ENCODE measurements at places on chromosomes 16 and 17.
A peak's percentile ranks its signal among the peaks of the same experiment; 100 is the strongest.

DNA sequence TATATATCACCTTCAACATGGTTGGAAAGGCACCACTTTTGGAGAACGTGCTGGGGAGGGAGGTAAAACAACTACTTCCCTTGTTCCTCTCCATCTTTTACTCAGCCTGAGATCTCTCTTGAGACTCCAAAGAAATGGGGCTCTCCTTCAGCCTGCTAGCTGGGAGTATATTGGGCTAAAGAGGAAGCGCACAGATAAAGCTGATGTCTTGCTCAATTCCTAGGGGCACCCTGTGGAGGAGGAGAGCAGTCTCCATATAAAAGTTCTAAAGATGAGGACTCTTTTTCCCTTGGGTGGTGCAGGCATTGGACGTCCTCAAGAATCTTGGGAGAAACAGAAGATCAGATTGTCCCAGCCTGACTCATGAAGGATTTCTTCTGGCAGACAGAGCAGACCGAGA is 4.6 kb upstream of the ETV4 start:
- no peak for DNase-seq

GRCh38 chr16:12083631-12084030 is 107.1 kb downstream of the SNX29 start:
- DNase-seq = peak; percentile 52

GRCh38 chr17:27525836-27526603 is 69.8 kb downstream of the KSR1 start:
- no peak for DNase-seq

DNA sequence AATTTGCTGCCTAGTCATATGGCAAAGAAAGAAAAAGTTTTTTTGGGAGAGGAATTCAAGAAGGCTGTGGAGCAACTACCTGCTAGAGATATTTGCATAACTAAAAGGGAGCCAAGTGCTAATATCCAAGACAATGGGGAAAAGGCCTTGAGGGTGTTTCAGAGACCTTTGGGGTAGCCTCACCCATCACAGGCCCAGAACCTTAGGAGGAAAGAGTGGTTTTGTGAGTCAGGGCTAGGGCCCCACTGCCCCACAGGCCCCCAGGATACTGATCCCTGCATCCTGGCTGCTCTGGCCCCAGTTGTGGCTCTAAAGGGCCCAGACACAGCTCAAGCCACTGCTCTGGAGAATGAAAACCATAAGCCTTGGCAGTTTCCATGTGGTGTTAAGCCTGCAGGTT is 41.9 kb upstream of the SDK2 start:
- no peak for DNase-seq

- DNase-seq = peak; percentile 2
Measured at GRCh38 chr17:59676716-59677115, 30.5 kb downstream of the PTRH2 start.

GRCh38 chr16:75389096-75389690 is 44.1 kb downstream of the CFDP1 start:
- DNase-seq = no peak
